A549 treated with AZD2906 at 1 μM for 4 hours (cell line): ENCODE measurements at places on chromosomes 1 and 21. TPM values are rescaled to one million over a fixed set of nuclear protein-coding genes. Genes with fewer than 3 reads are reported as not detected.

OBSCN gene
- 2.9 to 6.1 TPM (median 4.1 TPM) in 5 replicates for total RNA-seq

PADI2 gene
- total RNA-seq: 0.84 to 1.2 TPM (median 0.98 TPM) in 5 replicates

GALE gene
- 68.2 to 77.4 TPM (median 70.0 TPM) in 5 replicates for total RNA-seq

ADORA3 gene
- not detected in 5 replicates for total RNA-seq

PTPRU gene
- 7.9 to 10.6 TPM (median 8.3 TPM) in 5 replicates for total RNA-seq

CAP1 gene
- 206 to 294 TPM (median 229 TPM) in 5 replicates for total RNA-seq

VSIG8 gene
- total RNA-seq: 0.03 to 0.11 TPM in 2 of 5 replicates, not detected in the others

USP16 gene
- total RNA-seq: 19.7 to 26.6 TPM (median 20.0 TPM) in 5 replicates

TIPRL gene
- total RNA-seq: 29.2 to 33.6 TPM (median 32.3 TPM) in 5 replicates

OR10T2 gene
- not detected in 5 replicates for total RNA-seq

TMEM222 gene
- total RNA-seq: 41.1 to 50.7 TPM (median 48.4 TPM) in 5 replicates

C4BPB gene
- total RNA-seq: 1.1 to 2.1 TPM (median 1.5 TPM) in 5 replicates

TFF3 gene
- not detected in 5 replicates for total RNA-seq

SMCP gene
- total RNA-seq: not detected in 5 replicates

ST6GALNAC5 gene
- 0.09 to 0.22 TPM (median 0.11 TPM) in 5 replicates for total RNA-seq

FOXD3 gene
- 0.39 to 1.1 TPM (median 0.96 TPM) in 5 replicates for total RNA-seq

ELF3 gene
- 104 to 139 TPM (median 124 TPM) in 5 replicates for total RNA-seq

FCMR gene
- 4.4 to 6.3 TPM (median 5.8 TPM) in 5 replicates for total RNA-seq

CHIA gene
- total RNA-seq: not detected in 5 replicates

NOL9 gene
- 2.9 to 5.1 TPM (median 3.6 TPM) in 5 replicates for total RNA-seq

OPTC gene
- total RNA-seq: not detected in 5 replicates

RIMS3 gene
- total RNA-seq: 0.84 to 1.3 TPM (median 1.2 TPM) in 5 replicates

DNALI1 gene
- 0.03 TPM in 1 of 5 replicates, not detected in the others for total RNA-seq

PRDM16 gene
- 0.15 to 0.49 TPM (median 0.18 TPM) in 5 replicates for total RNA-seq

PGLYRP3 gene
- not detected in 5 replicates for total RNA-seq

LRRC53 gene
- not detected in 5 replicates for total RNA-seq

PADI1 gene
- total RNA-seq: 1.0 to 1.4 TPM (median 1.1 TPM) in 5 replicates

CD48 gene
- not detected in 5 replicates for total RNA-seq

C1QTNF12 gene
- 0.71 to 1.9 TPM (median 1.4 TPM) in 5 replicates for total RNA-seq

CELA3A gene
- total RNA-seq: not detected in 5 replicates

OR14K1 gene
- not detected in 5 replicates for total RNA-seq

CC2D1B gene
- total RNA-seq: 18.2 to 22.9 TPM (median 20.6 TPM) in 5 replicates

LEPROT gene
- 38.7 to 41.7 TPM (median 40.0 TPM) in 5 replicates for total RNA-seq

SPRR2B gene
- total RNA-seq: not detected in 5 replicates

TINAGL1 gene
- 0.31 to 0.72 TPM (median 0.55 TPM) in 5 replicates for total RNA-seq

FBXO2 gene
- 5.9 to 11.1 TPM (median 9.2 TPM) in 5 replicates for total RNA-seq
